CD4-positive, CD25-positive, alpha-beta regulatory T cell (primary cell): ENCODE measurements at places on chromosomes 1 and 21. TPM values are rescaled to one million over a fixed set of nuclear protein-coding genes. Genes with fewer than 3 reads are reported as not detected.
A peak's percentile ranks its signal among the peaks of the same experiment; 100 is the strongest.

DNA sequence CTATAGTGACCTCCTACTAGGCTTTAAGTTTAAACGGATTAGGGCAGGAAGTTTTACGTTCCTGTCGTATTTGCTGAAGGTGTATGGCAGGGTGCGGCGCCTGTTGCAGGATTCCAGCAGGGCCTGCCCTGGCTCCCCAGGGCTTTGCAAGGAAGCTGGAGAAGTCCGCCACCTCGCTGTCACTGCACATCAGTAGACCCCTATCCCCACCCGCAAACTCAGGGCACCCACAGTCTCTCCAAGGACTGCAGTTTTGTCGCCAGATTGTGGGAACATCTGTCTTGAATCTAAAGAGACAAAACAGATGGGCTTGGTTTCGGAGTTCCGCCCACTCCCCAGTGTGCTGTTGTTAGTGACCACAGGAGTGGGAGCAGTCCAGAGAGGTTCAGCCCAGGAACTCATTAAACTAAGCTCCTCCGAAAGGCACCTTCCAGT is 110.8 kb downstream of the CDC7 start:
- no peak for DNase-seq

DNA sequence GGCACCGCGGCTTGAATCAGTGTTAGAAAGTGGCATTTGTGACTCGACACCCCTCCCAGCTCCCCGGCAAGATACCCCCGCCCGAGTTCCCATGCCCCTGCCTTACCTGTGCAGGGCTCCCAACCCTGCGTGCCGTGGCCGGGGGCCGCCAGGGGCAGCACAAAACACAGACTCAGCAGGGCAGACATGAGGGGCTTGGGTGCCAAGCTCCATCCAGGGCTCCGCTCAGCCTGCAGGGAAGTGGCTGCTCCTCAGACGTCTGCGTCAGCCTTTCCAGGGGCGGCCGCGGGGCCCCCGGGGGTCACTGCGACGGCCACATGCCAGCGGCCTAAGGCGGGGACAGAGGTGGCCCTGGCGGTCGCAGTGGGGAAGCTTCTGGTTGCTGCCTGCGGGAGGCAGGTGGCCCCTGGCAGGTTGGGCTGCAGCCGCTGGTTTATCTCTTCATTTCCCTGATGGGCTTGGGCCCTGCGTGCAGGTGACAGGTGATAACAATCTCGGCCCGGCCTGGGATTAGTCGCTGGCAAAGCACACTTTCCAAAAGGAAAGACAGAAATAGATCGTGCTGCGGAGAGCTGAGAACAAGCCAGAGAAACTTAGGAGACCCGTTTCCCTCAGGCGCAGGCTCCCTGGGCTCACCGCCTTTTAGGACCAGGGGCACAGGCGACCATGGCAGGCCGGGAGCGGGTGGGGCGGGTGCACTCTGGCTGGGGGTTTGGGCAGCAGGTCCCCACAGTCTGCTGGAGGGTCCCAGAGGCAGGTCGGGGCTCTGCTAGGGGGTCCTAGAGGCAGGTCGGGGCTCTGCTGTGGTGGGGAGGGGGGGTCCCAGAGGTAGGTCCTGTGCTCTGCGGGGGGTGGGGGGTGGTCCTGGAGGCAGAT is at the start of gene TSPEAR:
Gene TSPEAR (minus strand): TSS at position 246 of the 876 bp plus-strand sequence. CDS start 58 bp downstream, at position 188.
- DNase-seq: no peak

DNA sequence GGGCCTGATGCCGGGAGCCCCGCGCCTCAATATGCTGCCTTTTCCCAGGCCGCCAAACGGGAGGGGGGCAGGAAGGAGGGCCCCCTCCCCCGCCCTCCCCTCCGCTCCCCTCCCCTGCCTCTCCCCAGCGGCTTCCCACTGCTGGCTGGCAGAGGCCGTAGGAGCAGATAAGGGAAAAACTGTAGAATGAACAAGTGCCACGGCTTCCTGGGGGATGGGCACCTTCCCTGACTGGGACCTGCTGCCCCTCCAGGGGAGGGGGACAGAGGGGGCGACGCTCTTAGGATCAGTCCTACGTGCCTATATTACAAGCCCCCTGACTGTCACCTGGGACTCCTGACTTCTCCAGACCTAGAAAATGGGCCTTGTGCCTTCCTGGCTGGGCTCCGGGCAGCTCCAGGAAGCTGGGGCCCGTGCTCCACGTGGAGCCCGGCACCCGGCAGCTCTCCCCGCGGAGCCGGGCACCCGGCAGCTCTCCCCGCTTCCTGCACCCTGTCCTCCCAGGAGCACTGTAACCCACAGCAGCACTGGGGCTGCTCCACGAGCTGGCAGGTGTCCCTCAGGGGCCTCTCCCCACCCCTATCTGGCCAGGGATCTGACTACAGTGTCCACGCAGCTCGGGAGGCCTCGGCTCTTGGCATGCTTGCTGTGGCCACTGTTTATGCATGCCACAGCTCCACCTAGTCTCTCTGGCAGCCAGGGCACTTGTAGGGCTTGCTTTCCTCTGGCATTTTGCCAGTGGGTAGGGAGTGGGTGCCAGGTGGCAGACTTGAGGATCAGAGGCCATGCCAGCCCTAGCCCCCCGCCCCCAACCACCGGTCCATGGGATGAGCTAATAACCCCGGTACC is 674 bp upstream of the HES5 start:
- DNase-seq: no peak

DNA sequence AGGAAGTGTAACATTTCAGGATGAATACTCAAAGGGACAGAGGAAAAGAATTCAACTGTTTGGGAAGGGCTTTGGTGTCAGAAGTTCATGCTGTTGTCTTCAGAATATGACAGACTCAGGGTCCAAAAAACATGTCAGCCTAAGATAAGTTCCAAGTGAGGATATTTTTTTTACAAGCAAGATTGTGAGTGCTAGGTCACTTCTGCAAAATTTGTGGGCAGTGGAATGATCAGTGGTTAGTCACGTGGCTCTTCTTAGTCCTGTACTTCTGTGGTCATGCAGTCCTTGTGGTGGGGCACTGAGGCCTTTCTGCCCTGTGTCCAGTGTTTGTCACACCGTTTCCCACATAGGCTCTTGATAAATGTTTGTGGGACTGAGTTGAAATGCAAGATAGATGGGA is 5.2 kb downstream of the RGL1 start:
- no peak for DNase-seq

The LINGO4 gene
- 0.22 TPM for total RNA-seq

- no peak for DNase-seq
Measured at GRCh38 chr1:12477936-12478611, 139.9 kb downstream of the DHRS3 start.

- DNase-seq: peak; percentile 61
Measured at GRCh38 chr1:36516372-36517010, 33.8 kb upstream of the CSF3R start.

- DNase-seq: no peak
Measured at GRCh38 chr1:19391596-19391981, 79.5 kb downstream of the SLC66A1 start.

- DNase-seq: no peak
Measured at GRCh38 chr1:58802640-58803399, 19.0 kb upstream of the JUN start.

DNA sequence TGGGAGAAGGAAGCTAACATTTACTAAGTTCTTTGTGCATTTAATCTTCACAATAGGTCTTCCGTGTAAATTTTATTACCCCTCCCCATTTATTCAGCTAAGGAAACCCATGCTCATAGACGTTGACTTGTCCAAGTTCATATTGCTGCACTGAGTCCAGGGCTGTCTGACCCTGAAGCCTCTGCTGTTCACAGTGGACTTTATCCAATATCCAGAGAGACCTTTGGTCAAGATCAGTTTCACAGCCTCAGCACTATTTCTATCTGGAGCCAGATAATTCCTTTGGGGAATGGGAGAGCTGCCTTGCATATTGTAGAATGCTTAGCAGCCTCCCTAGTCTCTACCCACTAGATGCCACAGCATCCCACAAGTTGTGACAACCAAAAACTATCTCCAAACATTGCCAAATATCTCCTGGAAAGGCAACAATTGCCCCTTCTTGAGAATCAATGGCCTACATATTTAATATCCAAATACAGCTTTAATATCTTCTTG is 26.4 kb downstream of the ILDR2 start:
- DNase-seq: no peak

- DNase-seq: peak; percentile 14
Measured at GRCh38 chr1:52727114-52727586, 897 bp downstream of the ZYG11B start.

DNA sequence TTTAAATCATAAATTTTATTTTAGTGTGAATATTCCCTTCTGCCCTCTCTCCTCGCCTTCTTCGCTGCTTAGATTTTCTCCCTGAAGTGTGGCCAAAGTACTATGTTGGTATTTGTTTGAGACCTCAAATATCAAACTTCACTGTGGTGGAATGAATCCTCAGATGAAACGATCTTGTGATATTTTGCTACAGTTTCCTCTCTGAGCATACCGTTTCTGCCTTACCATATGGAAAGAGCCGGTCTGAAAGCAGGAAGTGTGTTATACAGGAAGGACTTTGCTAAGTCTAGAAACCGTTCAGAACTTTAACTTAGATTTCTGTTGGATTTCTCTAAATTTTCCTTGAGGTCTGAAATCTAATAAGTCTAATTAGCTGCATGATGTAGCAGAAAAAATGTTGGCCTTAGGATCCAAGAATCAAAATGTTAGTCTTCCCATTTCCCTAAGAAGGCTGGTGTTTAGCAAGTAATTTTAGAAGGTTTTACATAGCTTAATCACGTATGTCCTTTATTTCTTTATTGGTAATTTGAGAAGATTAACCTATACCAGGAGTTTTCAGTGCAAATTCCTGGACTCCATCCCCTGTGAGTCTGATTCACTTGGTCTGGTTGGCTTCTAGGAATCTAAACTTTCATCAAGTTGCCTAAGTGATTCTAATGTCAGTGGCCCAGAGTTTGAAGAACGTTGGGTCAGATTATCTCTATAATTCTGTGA is 30.7 kb downstream of the SDCCAG8 start:
- no peak for DNase-seq

GRCh38 chr1:170562646-170563338 is 30.8 kb downstream of the GORAB start:
- peak; percentile 80 for DNase-seq

GRCh38 chr21:40395732-40396131 is 451.2 kb downstream of the DSCAM start:
- DNase-seq: no peak

DNA sequence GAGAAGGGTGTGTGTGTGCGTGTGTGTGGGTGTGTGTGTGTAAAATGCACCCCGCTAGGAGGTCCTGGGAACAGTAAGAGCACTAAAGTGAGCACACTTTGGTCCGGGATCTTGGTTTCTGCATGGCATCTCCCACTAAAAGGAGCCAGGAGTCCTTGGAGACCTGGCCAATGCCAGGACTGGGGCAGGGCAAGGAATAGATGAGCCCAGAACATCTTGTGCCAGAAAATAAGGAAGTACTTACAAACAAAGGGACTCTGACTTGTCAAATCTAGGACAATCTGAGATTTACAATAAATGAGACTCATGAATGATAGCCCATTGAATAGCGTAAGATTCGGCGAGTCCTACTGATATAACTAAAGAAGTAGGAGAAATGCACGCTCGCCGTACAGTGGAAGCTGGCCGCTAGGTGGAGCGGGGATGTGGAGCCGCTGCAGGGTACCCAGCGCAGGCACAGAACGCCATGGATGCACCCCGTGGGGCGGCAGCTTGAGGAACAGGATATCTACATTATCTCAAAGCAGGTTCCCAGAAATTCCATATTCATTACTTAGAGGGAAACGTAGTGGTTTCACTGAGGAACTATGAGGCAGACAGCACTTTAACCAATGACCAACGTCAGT is 7.1 kb downstream of the SLC37A1 start:
- no peak for DNase-seq

DNA sequence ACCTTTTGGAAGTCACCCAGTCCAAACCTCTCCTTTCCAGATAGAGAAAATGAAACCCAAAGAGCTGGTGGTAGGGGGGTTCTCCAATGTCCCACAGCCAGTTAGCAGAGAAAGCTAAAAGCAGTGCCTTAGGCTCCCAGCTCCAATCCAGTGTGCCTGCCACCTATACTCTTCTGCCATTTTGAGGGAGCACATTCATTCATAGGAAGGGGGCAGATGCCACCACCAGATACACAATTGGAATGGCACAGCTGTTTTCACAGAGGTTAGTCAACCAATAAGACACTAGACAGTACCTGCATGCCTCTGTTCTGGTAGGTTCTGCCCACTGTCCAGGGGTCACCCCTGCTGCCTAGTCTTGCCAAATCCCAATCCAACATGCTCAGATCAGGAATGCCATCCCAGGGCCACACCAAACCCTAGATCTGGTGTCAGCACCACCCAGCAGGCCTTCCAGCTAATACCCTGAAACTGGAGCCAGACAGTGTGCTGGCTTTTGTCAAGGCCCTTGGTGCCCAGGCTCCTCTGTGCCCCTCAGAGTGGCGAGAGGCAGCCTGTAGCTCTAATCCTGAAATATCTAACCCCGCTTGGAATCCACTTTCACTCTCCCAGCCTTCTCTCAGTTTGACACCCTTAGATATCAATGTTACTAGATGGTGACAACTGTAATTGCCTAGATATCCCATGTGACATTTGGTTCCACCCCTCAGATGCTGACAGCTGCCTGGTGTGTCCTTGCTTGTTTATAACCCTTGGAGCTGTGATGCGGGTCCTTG is 178.6 kb downstream of the TGFBR3 start:
- DNase-seq: no peak

The GJA5 gene
- total RNA-seq: not detected

The CEP104 gene
- total RNA-seq: 42.3 TPM

- DNase-seq: peak; percentile 22
Measured at GRCh38 chr1:37752583-37753471, 12.1 kb downstream of the EPHA10 start.

The TSPEAR gene
- not detected for total RNA-seq

The TAL1 gene
- 4.4 TPM for total RNA-seq

The SIM2 gene
- not detected for total RNA-seq

DNA sequence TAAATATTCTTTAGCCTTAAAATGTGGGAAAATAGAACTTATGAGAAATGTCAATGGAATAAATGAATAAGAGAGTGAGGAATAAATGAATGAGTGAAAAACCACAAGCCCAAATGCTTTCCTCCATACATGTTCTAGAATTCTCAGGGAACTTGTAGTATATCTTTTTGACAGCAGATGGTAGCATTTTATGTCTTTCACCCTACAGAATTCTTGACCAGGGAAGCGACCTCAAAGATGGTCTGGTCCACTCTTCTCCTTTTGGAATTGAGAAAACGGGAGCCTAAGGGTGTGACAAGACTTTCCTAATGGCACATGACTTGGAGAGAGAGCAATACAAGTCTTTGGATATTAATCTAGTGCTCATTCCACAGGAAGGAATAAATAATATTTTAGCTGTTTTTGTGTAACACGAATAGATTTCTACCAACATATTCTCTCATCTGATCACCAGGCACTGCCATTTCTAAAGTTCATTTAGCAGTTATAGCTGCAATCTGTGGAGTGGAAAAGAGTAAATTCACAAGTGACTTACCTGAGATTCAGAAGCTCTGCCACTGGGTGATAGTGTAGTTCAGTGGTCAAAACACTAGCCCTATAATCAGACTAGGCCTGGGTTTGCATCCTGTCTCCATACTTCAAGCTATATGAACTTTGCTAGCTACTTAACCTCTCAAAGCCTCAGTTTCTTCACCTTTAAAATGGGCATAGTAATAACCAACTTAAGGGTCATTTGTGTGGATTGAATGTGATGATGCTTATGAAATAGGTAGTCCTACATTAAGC is 15.0 kb upstream of the F5 start:
- DNase-seq: no peak

The ZZZ3 gene
- 52.8 TPM for total RNA-seq
